ENCODE measurements at places on chromosomes 2 and 18.

GRCh38 chr2:215427585-215427984 lies 8.3 kb downstream of the FN1 start:
- DNase-seq = no peak

- no peak for DNase-seq
These were observed 5.8 kb upstream of the ANTXR1 start for GRCh38 chr2:69007169-69007568.

DNA sequence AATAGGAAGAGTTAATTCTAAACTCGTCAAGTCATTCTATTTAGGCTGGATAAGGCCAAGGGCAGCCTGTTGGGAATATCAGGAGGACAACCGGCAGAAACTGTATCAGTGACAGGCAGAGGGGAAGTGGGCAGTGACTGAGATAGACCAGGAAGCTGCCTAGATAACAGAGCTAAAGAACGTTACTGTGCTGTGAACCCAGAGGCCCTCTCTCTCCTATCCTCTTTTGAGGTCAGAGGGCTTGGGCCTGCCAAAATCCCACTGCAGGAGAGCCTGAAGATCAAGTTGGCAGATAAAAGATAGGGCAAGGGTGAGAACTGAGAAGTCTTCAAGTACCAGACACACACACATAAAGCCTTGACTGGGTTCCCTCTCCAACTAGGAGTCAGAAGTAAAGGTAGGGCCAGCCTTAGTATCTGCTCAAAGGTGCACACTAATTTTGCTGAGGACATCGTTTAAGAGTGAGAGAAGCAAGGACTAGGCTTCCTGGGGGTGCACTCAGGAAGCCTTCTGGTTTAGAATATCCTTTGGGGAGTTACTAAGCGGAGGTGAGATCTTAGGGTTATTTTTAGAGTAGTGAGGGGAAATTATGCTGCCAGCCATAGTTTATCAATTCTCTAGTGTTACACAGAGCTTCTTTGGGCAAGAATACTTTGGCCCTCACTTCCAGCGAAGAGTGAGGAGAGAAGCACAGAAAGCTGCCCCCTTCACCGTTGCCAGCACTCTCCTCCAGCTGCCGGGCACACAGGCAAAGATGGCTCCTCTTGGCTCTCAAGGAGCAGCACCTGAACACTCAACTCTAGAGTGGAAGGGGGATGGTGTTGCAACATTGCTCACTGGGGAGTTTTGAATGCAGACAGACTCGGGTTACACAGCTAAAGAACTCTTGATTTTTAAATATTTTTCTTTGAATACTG lies 9.8 kb downstream of the CAVIN2 start:
- no peak for DNase-seq

- no peak for DNase-seq
These were observed 180.9 kb downstream of the FIGN start for GRCh38 chr2:163554864-163555263.

DNA sequence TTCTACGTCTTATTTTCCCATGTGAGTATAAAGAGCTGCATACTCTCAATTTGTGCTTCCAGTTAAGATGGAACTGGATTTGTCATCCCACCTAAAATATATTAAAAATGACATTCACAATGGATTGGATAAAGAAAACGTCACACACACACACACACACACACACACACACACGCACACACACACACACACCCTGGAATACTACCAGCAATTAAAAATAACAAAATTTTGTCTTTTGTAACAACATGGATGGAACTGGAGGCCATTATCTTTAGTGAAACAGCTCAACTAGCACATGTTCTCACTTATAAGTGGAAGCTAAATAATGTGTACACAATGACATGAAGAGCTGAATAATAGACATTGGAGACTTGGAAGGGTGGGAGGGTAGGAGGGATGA lies 3.8 kb upstream of the QPCT start:
- DNase-seq = no peak

Data from Caco-2 (cell line).